ENCODE measurements at places on chromosomes 2 and 18.
A peak's percentile ranks its signal among the peaks of the same experiment; 100 is the strongest.

GRCh38 chr18:56505293-56505692 is 133.1 kb downstream of the TXNL1 start:
- no peak for DNase-seq

DNA sequence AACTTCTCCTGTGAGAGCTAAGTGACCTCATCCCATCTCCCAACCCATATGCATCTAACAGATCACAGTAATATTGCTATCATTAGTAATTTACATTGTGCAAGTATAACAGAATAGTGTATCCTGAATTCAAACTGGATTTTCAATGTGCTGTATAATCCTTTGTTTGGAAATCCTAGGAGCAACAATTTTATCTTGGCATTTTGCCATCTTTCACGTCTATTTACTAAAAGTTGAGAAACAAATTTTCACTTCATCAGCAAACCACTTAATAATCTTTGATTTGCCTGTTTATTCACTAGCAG is 3.8 kb downstream of the HNRNPLL start:
- DNase-seq: no peak

DNA sequence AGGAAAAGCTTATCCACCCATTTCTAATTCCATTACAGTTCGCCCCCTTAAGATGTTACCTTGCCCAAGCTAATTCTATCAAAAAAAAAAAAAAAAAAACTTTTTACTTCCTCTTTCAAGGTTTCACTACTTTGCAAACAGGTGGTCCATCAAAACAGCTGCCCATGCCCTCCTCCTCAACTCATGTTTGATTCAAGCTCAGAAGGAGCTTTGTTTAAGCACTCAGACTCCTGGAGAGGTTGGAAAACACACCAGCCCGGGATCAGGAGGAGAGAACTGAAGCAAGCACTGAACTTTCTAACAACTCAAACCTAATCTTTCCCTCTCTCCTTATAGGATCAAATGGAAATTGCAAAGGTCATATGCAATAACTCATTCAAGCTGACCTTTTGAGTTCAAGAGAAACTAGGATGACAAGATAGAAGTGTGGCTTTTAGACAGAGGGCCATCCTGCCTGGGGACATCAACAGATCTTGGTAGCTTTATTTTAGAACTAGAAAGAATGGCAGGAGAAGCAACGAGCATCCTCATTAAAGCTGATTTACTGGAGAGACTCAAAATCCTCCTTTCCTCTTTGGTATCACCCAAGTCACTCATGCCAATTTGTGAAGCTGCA is 28.3 kb upstream of the FZD7 start:
- no peak for DNase-seq

DNA sequence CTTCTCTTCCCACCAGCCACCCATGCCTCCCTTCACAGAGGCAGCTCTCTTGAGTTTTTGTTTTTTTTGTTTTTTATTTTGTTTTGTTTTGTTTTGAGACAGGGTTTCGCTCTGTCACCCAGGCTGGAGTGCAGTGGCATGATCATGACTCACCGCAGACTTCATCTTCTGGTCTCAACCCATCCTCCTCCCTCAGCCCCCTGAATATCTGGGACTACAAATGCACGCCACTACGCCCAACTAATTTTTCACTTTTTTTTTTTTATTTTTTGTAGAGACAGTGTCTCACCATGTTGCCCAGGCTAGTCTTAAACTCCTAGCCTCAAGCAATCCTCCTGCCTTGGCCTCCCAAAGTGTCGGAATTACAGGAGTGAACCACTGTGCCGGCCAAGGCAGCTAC is 161.4 kb downstream of the TRABD2A start:
- DNase-seq: no peak

GRCh38 chr18:22282311-22283115 is 113.1 kb downstream of the GATA6 start:
- DNase-seq: no peak

- DNase-seq: no peak
Measured at GRCh38 chr2:117760916-117761315, 53.6 kb upstream of the DDX18 start.

DNA sequence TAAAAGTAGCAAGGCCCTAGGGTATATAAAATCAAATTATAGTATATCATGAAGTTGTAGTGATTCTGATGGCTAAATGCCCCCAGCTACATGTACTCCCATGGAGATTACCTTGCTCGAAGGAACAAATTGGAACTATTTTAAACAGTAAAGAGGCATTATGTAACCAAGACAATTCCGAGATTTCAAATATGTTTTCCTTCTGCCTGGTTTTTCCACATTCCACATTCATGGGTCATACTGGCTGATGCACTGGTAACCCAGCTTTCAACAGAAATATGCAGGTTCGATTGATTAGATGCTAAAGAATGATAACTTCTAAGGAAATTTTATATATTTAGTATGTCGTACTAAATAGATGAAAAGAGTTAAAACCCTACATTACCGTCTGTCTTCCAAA is 62.3 kb upstream of the MGAT4A start:
- no peak for DNase-seq

GRCh38 chr2:73043276-73043675 is 28.2 kb downstream of the SFXN5 start:
- peak; percentile 46 for DNase-seq

All from putamen (tissue), 1 donor.